ENCODE measurements at places on chromosomes 12 and 14.

- H3K27me3 ChIP-seq, result no peaks in the 10 kb centered on the region
- DNase-seq, result no peak
- H3K4me1 ChIP-seq, result peaks cover 8% of the 10 kb centered on the region
Observed at GRCh38 chr12:89950421-89950820, 241.8 kb upstream of the ATP2B1 start.

GRCh38 chr14:59161561-59162175, 26.8 kb upstream of the DAAM1 start:
- H3K27ac ChIP-seq, result no peak overlapping the region
- no peak for DNase-seq
- H3K4me1 ChIP-seq, result no peaks in the 10 kb centered on the region
- no peak overlapping the region for H3K4me3 ChIP-seq
- H3K36me3 ChIP-seq, result no peaks in the 10 kb centered on the region

DNA sequence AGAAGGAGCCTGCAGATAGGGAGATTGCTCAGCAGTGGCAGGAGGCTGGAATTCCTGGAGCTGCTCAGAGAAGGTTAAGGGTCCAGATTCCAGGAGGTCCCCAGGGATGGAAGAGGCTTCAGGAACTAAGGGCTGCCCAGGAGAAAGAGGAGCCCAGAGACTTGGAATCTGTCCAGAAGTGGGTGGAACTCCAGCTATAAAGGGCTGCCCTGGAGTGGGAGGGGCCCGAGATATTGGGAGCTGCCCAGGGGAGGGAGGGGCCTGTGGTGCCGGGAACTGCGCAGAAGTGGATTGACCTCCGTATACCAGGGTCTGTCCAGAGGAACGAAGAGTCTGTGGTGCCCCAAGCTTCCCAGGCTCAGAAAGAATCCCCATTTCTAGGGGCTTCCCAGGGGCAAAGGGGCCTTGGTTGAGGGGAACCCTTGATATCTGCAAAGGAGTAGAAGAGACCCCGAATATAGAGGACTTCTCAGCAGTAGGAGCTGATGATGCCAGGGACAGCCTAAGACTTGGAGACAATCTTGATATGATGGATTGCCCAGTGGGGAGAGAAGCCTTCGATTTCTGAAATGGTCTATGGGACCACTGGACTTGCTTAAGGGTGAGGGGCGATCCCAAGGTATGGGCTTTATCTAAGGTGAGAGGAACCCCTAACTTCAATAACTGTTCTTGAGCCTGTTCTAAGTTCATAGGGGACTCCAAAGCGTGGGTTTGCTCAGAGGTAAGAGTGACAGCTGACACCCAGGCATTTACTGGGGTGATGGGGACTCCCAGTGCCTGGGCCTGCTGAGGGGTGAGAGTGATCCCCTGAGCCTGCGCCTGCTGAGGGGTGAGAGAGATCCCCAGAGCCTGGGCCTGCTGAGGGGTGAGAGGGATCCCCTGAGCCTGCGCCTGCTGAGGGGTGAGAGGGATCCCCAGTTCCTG, 45.0 kb downstream of the FAM186A start:
- H3K36me3 ChIP-seq, result no peaks in the 10 kb centered on the region
- no peaks in the 10 kb centered on the region for H3K27me3 ChIP-seq
- DNase-seq, result no peak

DNA sequence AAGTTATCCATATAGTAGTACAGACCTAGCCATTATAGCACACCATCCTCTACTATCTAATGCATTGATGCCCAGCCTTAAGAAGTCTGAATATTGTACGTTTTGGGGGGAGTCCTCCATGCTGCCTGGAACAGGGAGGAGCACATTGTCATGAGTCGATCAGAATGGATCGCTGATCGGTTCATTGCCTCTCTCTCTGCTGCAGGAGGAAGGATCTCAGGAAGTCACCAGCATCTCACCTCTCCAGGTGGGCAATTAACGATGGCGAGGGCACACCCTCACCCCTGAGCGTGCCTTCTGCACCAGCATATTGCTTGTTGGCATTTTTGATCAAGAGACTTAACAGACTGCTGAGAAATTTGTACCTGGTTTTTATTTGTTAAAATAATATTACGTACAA, 11.5 kb downstream of the CCND2 start:
- no peak overlapping the region for H3K27ac ChIP-seq
- H3K4me1 ChIP-seq, result peaks cover 15% of the 10 kb centered on the region
- DNase-seq, result no peak
- H3K27me3 ChIP-seq, result no peaks in the 10 kb centered on the region
- no peak overlapping the region for H3K4me3 ChIP-seq
- peaks cover 42% of the 10 kb centered on the region for H3K36me3 ChIP-seq

GRCh38 chr14:31166271-31166561, 41.4 kb downstream of the HECTD1 start:
- H3K27ac ChIP-seq, result no peak overlapping the region
- H3K36me3 ChIP-seq, result peaks cover 16% of the 10 kb centered on the region
- no peaks in the 10 kb centered on the region for H3K27me3 ChIP-seq
- H3K4me3 ChIP-seq, result no peak overlapping the region
- no peak for DNase-seq

DNA sequence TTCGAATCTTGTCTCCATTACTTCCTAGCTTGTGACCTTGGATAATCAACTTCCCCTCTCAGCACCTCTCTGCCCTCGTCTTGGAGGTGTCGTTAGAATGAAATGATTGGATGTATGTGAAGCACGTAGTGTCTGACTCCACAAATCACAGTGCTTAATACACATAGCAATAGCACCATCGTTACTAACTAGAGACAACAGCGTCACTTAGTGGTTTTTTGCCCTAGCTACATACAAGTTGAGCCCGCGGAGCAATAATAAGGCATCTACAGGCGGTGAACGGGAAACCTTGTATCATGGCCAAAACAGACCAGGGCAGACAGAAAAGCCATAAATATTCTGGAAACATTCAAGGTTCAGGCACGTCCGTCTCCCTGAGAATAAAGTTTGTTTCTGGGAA, 154.9 kb downstream of the ASCL4 start:
- H3K4me1 ChIP-seq, result no peaks in the 10 kb centered on the region
- H3K4me3 ChIP-seq, result no peak overlapping the region
- DNase-seq, result no peak
- no peaks in the 10 kb centered on the region for H3K27me3 ChIP-seq
- no peak overlapping the region for H3K27ac ChIP-seq
- H3K36me3 ChIP-seq, result no peaks in the 10 kb centered on the region

GRCh38 chr12:126558219-126558618, 1493.0 kb downstream of the AACS start:
- H3K36me3 ChIP-seq, result no peaks in the 10 kb centered on the region
- no peaks in the 10 kb centered on the region for H3K4me1 ChIP-seq
- no peak for DNase-seq
- no peak overlapping the region for H3K4me3 ChIP-seq

- H3K4me1 ChIP-seq, result peaks cover 8% of the 10 kb centered on the region
- H3K4me3 ChIP-seq, result no peak overlapping the region
- no peak overlapping the region for H3K27ac ChIP-seq
- H3K27me3 ChIP-seq, result no peaks in the 10 kb centered on the region
Observed at GRCh38 chr14:60735416-60735815, 855 bp downstream of the MNAT1 start.

- peak; percentile 78 for DNase-seq
- no peaks in the 10 kb centered on the region for H3K27me3 ChIP-seq
- peaks cover 3% of the 10 kb centered on the region for H3K4me1 ChIP-seq
- H3K27ac ChIP-seq, result no peak overlapping the region
Observed at GRCh38 chr14:99628887-99629618, 15.9 kb upstream of the HHIPL1 start.

GRCh38 chr12:73180734-73181133, 908.6 kb downstream of the TRHDE start:
- no peak for DNase-seq
- H3K27ac ChIP-seq, result no peak overlapping the region
- H3K27me3 ChIP-seq, result no peaks in the 10 kb centered on the region
- H3K4me1 ChIP-seq, result no peaks in the 10 kb centered on the region
- H3K36me3 ChIP-seq, result no peaks in the 10 kb centered on the region

- H3K4me1 ChIP-seq, result peaks cover 76% of the 10 kb centered on the region
- peak overlapping the region; percentile 90 for H3K27ac ChIP-seq
- no peaks in the 10 kb centered on the region for H3K36me3 ChIP-seq
- peak; percentile 76 for DNase-seq
- no peaks in the 10 kb centered on the region for H3K27me3 ChIP-seq
Observed at GRCh38 chr14:93039649-93040315, 75.9 kb downstream of the ITPK1 start.

DNA sequence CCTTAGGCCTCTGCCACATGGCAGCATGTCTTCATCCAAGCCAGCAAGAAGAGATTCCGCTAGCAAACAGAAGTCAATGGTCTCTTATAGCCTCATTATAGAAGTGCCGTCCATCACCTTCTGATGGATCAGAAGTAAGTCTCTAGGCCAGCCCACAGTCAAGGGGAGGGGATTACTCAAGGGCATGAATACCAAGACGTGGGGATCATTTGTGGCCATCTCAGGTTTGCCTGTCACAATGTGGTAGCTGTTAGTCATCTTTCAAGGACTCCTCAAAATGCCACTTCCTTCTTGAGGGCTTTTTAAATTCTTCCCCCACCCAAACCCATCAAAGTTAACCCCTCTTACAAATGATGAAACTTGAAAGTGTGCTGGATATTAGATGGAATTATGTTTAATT, 8.1 kb upstream of the ADCY6 start:
- H3K27me3 ChIP-seq, result no peaks in the 10 kb centered on the region
- H3K4me3 ChIP-seq, result no peak overlapping the region
- DNase-seq, result no peak
- no peaks in the 10 kb centered on the region for H3K36me3 ChIP-seq
- H3K4me1 ChIP-seq, result peaks cover 3% of the 10 kb centered on the region

DNA sequence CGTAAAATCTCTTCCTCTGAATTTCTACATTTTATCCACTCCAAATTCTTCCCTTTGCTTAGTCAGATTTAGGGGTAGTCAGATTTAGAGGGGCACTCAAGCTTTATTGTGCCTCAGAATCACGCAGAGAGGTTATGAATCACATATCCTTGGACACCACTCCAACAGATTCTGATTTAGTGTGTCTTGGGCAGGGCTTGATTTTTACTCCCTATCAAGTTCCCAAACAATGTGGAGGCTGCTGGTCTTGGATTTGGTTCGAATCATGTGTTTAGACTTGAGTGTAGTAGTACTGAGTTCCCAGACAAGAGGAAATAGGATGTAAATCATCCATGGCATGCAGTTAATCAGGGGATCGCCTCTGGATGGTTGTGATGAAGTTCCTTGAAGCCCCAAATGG, 298.1 kb upstream of the CLEC14A start:
- no peaks in the 10 kb centered on the region for H3K36me3 ChIP-seq
- H3K4me3 ChIP-seq, result no peak overlapping the region
- H3K4me1 ChIP-seq, result no peaks in the 10 kb centered on the region
- no peaks in the 10 kb centered on the region for H3K27me3 ChIP-seq
- no peak overlapping the region for H3K27ac ChIP-seq
- DNase-seq, result no peak

GRCh38 chr12:32105986-32106516, 596 bp upstream of the BICD1 start:
- H3K36me3 ChIP-seq, result no peaks in the 10 kb centered on the region
- H3K4me1 ChIP-seq, result peaks cover 15% of the 10 kb centered on the region
- H3K4me3 ChIP-seq, result peak overlapping the region; percentile 78
- H3K27ac ChIP-seq, result peak overlapping the region; percentile 89
- no peak for DNase-seq

DNA sequence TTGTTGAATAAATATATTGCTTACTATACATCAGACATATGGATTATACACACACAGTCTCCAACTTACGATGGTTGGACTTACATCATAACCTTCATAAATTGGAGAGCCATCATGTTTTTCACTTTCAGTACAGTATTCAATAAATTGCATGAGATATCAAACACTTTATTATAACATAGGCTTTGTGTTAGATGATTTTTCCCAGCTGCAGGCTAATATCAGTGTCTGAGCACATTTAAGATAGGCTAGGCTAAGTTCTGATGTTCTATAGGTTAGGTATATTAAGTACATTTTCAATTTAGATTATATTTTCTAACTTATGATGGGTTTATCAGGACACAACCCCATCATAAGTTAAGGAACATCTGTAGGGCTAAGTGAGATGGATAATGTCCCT, 17.9 kb upstream of the KRR1 start:
- no peak for DNase-seq
- no peak overlapping the region for H3K4me3 ChIP-seq
- H3K36me3 ChIP-seq, result no peaks in the 10 kb centered on the region
- no peak overlapping the region for H3K27ac ChIP-seq
- no peaks in the 10 kb centered on the region for H3K27me3 ChIP-seq
- no peaks in the 10 kb centered on the region for H3K4me1 ChIP-seq

DNA sequence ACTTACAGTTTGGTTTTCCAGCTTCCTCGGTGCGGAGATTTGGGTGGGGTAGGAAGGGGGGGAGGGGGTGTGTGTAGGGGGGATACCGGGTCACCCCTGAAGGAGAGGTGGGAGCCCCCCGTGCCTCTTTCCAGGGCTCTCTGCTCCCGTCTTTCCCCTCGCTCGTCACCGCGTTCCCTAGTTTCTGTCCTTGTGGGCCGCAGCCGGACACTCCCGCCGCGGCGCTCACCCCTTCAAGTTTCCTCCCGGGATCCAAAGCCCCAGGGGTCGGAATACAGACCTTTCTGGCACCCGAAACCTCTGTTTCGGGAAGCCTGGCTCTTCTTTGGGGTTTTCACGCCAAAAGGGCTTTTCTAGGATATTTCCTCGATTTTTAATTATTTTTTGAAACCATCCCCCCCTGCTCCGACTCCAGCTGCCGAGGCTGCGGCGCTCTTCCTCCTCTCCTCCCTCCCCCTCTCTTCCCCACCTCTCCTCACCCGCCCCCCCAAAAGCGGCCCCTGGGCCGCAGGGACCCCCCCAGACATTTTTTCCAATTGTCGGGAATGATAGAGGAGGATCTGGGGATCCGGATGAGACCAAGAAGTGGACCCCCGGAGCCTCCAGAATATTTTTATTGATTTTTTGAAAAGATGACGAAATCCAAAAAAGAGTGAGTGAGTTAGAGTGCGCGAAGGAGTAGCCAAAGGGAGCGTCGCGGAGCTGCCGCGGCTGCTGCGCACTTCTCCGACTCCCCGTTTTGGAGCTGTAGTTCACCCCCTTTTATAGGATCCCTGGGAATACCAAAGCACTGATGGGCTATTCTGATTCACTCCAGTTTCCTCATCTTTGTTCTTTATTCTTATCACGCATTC, 1.7 kb downstream of the CCND2 start:
- H3K27me3 ChIP-seq, result no peaks in the 10 kb centered on the region
- peak; percentile 27 for DNase-seq
- peaks cover 12% of the 10 kb centered on the region for H3K36me3 ChIP-seq
- peak overlapping the region; percentile 84 for H3K4me3 ChIP-seq

- H3K4me3 ChIP-seq, result no peak overlapping the region
- no peaks in the 10 kb centered on the region for H3K4me1 ChIP-seq
- no peak overlapping the region for H3K27ac ChIP-seq
- no peaks in the 10 kb centered on the region for H3K27me3 ChIP-seq
- no peak for DNase-seq
- H3K36me3 ChIP-seq, result no peaks in the 10 kb centered on the region
Observed at GRCh38 chr12:80864046-80864735, 73.5 kb downstream of the LIN7A start.

GRCh38 chr12:111846016-111846415, 4.0 kb downstream of the MAPKAPK5 start:
- H3K4me1 ChIP-seq, result peaks cover 19% of the 10 kb centered on the region
- no peak overlapping the region for H3K27ac ChIP-seq
- DNase-seq, result no peak
- no peak overlapping the region for H3K4me3 ChIP-seq

GRCh38 chr12:117699118-117699517, 269.7 kb downstream of the KSR2 start:
- H3K36me3 ChIP-seq, result no peaks in the 10 kb centered on the region
- no peak overlapping the region for H3K27ac ChIP-seq
- H3K27me3 ChIP-seq, result no peaks in the 10 kb centered on the region
- no peak for DNase-seq
- no peak overlapping the region for H3K4me3 ChIP-seq
- no peaks in the 10 kb centered on the region for H3K4me1 ChIP-seq

All from thyroid gland (tissue), 4 donors.